ENCODE measurements at places on chromosomes 7 and 10.

DNA sequence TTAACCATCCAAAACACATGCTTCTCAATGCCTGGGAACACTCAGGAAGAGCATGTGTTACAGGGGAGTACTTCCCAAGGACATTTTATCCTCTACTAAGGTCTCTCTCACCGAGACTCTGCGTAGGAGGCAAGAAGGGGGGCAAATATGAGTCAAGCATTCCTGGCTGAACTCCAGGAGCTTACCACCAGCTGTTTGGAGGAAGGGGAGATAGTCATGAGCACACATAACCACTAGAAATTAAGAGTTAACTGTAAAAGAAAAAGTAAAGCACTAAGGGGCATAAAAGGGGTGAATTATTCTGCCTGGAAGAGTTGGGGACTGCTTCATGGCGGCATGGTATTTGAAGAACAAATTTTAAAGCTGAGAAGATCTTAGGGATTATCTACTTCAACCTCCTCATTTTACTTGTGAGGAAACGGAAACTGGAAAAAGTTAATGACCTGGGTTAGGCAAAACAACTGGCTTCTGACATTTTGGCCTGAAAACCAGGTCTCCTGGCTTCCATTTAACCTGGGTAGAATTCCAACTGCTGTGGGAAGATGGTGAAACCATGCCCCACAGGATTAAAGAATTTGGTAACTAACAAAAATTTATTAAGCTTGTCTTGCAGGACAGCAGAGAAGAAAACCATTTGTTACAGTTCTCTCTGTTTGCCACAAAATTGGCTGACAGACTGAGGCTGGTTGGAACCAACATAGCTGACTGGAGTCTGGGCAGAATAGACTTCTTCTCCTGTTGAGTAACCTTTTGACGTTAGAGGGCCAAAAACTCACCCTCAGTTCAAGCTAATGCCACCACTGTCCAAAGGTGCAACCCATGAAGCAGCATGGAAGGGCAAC, 85.5 kb downstream of the SLC25A13 start:
- H3K36me3 ChIP-seq: no peaks in the 10 kb centered on the region
- H3K27me3 ChIP-seq: no peaks in the 10 kb centered on the region
- H3K4me1 ChIP-seq: peaks cover 21% of the 10 kb centered on the region

DNA sequence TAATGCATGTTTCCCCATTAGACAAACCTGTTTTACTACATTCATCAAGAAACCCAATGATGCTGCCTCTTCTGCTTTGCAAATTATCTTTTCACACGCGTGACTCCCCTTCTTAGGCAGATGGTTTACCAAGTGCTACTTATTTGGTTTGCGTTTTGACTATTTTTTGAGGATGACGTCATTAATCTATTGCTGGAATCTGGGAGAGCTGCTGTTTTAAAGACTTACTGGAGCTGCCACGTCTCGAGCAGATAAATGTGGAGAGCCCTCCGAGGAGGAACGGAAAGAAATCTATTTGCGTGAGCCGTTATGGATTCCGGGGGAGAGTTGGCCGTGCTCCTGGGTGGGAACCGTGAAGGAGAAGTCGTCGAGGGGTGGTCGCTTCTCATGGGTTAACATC, 19.7 kb downstream of the INSYN2A start:
- H3K4me3 ChIP-seq: no peak overlapping the region
- no peak overlapping the region for H3K27ac ChIP-seq
- H3K27me3 ChIP-seq: no peaks in the 10 kb centered on the region
- DNase-seq: no peak

DNA sequence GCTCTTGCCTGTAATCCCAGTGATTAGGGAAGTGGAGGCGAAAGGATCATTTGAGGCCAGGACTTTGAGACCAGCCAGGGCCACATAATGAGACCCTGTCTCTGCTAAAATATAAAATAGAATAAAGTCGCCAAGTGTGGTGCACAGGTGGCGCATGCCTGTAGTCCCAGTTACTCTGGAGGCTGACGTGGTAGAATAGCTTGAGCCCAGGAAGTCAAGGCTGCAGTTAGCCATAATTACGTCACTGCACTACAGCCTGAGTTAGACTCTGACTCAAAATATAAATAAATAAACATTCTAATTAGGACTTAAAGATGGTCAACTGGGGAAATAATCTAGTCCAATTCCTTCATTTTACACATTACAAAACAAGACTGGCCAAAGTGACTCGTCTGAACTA, 768 bp downstream of the CHCHD2 start:
- no peak overlapping the region for H3K27ac ChIP-seq
- peaks cover 5% of the 10 kb centered on the region for H3K4me1 ChIP-seq
- no peak for DNase-seq
- H3K4me3 ChIP-seq: peak overlapping the region; percentile 91

DNA sequence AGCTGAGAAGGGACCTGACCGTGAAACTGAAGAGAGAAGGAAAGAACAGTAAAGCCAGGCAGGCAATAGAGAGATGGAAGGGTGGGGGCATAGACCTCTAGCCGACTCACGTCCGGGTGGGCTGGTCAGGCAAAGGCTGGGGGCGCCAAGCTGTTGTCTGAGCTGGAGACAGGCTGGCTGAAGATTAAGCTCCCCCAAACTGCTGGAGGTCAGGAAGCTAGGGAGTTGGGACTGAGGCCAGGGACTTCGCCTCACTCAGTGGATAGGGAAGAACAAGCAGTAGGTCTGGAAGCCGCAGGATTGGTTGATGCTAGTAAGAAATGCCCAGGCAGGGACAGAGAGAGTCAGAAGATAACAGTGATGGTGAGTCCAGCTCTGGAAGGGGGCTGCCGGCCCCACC, 5.3 kb downstream of the PITX3 start:
- peaks cover 6% of the 10 kb centered on the region for H3K4me1 ChIP-seq
- no peaks in the 10 kb centered on the region for H3K27me3 ChIP-seq
- H3K4me3 ChIP-seq: no peak overlapping the region
- H3K36me3 ChIP-seq: no peaks in the 10 kb centered on the region

Measured in ovary (tissue), 10 donors.